ENCODE measurements at places on chromosomes 3 and 15.

DNA sequence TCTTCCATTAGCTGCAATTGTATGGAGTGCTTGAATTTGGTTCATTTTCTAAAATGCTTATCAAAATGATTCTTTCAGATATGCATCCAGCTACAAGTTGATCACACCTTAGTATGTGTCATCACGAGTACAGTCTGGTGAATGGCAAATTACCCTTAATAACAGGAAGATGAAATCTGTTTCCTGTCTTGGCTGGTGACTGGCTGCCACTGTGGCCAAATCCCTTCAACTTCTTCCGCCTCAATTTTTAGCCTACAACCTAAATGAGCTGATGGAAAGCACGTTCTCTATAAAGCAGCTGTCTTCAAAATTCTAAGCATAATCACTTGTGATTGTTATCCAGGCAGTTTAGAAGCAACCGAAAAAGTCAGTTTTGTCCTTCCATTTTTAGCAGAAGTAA, 387.1 kb upstream of the NECTIN3 start:
- DNase-seq, result no peak

- DNase-seq, result no peak
Observed at GRCh38 chr3:8768364-8769087, 887 bp downstream of the OXTR start.

DNA sequence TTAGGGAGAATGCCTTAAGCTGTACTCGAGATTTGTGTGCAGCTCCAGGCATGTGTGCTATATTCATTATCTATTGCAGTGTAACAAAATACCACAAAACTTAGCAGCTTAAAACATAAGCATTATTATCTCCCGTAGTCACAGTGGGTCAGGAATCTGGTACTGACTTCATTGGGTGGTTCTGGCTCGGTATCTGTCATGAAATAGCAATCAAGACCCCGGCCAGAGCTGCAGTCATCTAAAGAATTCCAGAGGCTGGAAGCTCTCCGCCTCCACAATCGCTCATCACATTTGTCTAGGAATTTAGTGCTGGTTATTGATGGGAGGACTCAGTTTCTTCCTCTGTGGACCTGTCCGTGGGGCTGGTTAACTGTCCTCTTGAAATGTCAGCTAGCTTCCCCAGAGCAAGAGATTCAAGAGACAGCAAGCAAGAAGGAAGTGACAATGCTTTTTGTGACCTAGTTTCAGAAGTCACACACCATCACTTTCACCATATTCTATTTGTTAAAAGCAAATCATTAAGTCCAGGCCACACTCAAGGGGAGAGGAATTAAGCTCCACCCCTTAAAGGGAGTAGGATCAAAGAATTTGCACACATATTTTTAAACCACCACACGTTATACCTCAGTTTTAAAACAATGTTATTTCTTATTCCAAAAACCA, 76.1 kb downstream of the TOP2B start:
- DNase-seq, result no peak

- no peak for DNase-seq
Observed at GRCh38 chr3:10937141-10937825, 55.3 kb upstream of the SLC6A1 start.

DNA sequence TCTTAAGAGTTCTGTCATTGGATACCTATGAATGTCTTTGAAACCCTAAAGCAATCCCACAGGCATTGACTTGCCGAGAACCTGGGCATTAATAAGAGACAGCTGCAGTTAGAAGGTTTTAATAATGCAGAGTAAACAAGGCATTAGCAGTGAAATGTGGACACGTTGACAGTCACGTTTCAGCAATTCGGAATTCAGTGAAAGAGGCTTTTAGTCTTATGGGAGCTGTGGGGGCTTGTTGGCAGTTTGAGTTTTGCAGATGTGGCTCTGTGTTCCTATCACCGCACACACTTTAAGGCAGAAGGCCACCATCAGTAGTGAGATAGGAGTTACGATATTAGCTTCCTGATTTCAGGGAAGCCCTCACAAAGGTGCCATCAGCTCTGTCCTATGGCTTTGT, 145.2 kb upstream of the NUDT16 start:
- DNase-seq, result no peak

- no peak for DNase-seq
Observed at GRCh38 chr15:62208367-62208766, 43.3 kb upstream of the C2CD4B start.

GRCh38 chr3:175240921-175241320, 381.8 kb downstream of the NAALADL2 start:
- no peak for DNase-seq

- no peak for DNase-seq
Observed at GRCh38 chr3:118199044-118199443, 835.6 kb downstream of the IGSF11 start.

GRCh38 chr3:185402561-185402960, 39.6 kb downstream of the MAP3K13 start:
- DNase-seq, result no peak

Measured in stimulated activated CD8-positive, alpha-beta memory T cell treated with anti-CD3 and anti-CD28 coated beads, Interleukin-4, amount 100 ng/mL, for 24 hours (primary cell).